ENCODE measurements at places on chromosomes 13 and 19.

GRCh38 chr13:31036731-31037695, 104.6 kb downstream of the TEX26 start:
- DNase-seq = no peak

GRCh38 chr13:110200276-110200870, 106.6 kb downstream of the COL4A1 start:
- no peak for DNase-seq

DNA sequence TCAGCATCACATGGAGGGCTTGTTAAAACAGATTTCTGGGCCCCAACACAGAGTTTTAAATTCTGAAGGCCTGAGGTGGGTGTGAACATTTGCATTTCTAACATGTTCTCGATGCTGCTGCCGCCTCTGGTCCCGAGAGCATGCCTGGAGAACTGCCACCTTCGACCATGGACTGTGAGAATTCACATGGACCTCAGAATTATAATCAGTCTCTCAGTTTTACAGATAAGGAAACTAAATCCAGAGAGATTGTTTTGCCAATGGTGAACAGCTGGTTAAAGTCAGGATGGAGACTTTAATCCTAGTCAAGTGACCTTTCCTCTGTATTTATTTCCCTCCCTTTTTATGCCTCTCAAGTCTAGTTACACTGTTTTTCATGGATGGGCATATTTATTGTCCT, 14.7 kb downstream of the ALOX5AP start:
- DNase-seq = no peak

GRCh38 chr19:31037286-31037980, 311.8 kb downstream of the TSHZ3 start:
- no peak for DNase-seq

- no peak for DNase-seq
These were observed 382.9 kb downstream of the KCTD12 start for GRCh38 chr13:76503291-76503690.

DNA sequence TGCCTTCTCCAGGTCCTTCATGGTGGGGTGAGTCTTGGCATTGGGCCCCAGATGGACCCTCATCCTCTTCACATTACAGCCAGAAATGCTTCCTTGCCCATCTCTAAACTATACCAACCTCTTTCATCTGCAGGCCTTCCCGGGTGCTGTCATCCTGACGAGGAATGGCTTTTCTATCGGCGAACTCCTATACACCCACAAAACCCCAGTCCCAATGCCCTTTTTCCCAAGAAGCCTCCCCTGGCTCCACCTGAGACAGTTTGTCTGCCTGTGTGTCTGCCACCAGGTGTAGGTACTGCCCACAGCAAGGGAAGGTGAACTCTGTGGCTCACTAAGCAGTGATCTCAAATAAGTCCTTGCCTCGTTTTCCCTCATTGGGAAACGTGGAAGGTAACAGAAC, 55.3 kb downstream of the PTPRS start:
- DNase-seq = no peak

DNA sequence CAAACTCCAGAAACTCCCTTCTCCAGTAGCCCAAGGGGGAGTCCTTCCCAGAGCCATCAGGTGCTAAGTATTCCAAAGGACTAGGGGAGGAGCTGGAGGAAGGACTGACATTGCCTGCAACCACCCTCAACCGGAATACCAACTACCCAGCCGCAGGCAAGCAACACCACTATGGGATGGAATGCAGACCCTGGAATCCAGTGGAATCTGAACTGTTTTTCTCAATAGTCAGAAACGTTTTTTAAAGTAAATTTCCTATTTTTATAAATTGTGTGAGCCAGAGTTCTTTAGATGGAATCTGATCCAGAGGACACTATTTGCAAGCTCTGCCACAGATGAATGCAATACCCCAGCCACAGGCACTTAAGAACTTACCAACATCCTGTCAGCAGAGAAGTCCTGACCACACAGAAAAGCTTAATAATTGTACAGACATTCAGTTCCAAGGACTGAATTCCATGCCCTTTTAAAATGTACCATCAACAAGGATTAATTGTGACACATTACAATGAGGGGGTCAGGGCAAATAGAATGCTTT, 92.1 kb downstream of the USP12 start:
- DNase-seq = no peak

DNA sequence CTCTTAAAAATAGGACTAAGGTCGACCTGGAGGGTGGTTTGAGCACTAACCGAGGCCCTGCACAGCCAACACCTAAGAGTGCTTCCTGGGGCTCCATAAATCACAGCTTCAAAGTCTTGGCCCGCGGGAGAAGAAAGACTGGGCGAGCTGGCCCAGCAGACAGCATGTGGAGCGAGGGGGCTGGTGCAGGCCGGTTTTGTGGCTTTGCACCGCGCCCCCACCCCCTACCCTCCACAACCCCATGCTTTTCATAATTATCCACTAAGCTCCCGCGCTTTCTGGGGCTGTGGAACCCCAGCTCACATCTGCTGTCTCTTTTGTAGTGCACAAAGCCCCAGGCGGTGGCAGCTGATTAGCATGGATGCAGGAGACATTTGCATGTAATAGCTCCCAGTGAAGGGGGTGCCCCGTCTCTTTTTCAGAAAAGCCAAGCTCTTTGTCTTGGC, 17.1 kb downstream of the CARM1 start:
- no peak for DNase-seq

- no peak for DNase-seq
These were observed 17.0 kb upstream of the KCNN1 start for GRCh38 chr19:17949956-17950309.

DNA sequence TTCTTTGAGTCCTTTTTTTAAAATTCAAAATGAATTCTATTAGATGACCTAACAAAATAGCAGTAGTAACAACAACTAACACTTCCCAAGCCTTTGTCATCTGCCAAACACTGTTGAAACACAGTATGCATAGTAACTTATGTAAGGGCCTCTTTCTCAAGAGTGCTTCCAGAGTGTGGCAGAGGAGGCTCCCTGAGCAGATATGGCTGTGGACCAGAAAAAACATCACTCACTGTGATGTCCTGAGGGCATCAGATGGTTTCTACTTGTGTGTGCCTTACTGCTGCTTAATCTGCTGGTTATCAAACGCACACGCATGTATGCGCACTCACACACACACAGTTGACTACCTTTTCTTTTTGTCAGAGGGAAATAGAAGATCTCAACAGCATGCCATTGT, 110.8 kb downstream of the DLEU7 start:
- no peak for DNase-seq

- DNase-seq = no peak
These were observed 108.2 kb upstream of the WASF3 start for GRCh38 chr13:26449063-26449848.

- no peak for DNase-seq
These were observed 314.1 kb downstream of the KLF5 start for GRCh38 chr13:73372666-73373627.

DNA sequence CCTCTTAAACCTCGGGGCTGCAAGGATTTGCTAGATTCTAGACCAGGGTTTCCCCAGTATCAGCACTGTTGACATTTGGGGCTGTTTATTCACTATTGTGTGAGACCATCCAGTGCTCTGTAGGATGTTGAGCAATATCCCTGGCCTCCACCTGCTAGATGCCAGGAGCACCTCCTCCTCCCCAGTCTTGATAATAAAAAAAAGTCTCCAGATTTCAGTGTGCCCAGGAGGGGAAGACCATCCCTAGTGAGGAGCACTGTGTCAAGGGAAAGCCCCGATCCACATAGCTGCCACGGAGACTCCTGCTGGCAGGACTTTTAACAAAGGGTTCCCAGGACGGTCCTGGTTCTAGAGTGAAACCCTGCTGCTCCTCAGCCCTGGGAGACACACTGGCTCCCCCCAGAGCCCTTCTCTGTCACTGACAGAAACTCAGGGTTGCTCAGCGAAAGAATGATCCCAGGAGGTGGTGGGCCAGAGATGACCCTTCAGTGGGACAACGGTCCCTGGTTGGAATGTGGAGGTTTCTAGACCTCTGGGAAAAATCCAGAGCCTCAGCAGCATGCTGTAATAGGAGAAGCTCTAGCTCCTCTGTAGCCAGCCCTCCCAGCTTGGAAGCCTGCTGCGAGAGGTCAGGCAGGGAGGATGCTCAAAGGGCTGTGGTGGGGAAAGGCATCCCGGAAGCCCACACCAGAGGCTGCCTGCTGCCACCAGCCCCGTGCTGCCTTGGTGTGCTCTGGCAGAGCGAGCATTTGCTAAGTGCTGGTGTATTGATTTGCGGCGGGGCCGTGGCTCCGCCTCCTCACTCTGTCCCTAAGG, 20.3 kb downstream of the LYL1 start:
- no peak for DNase-seq
